NCI-H748 treated with DMSO at 0.1 percent for 48 hours (cell line): ENCODE measurements at places on chromosomes 12 and 14.

GRCh38 chr12:75177997-75178396, 31.6 kb downstream of the KCNC2 start:
- DNase-seq, result no peak

- no peak for DNase-seq
These were observed 13.7 kb upstream of the WNK1 start for GRCh38 chr12:738712-739111.

GRCh38 chr14:50425816-50426215, 29.1 kb upstream of the CDKL1 start:
- no peak for DNase-seq

GRCh38 chr12:127822809-127823411, 444.1 kb upstream of the TMEM132C start:
- DNase-seq, result no peak

DNA sequence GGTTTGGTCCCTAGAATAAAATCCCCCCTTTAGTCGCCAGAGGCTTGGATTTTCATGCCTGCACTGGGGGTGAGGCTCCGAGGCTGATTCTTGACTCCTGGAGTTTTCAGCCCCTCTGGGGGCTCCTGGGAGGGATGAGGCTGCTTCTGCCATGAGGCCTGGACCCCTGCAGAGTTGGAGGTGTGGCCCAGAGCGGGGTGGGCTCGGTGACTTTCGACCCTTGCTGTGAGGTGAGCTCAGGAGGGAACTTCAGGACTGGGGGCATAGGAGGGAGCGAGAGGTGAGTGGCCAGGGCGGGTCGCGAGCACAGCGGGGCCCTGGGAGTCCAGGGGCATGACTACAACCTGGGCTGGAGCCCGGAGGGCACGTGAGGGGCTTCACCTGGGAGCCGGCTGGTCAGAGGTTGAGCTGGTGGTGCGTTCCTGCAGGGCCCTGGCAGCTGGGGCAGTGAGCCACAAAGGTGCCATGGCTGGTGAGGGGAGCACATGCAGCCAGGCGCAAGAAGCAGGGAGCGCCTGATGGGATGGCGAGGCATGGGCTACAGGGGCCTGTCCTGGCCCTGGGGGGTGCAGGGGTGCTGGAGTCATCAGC, 168.2 kb downstream of the KIF26A start:
- DNase-seq, result no peak

GRCh38 chr12:92585115-92585727, 117.6 kb upstream of the PLEKHG7 start:
- DNase-seq, result no peak

GRCh38 chr12:67299526-67299925, 30.4 kb downstream of the CAND1 start:
- no peak for DNase-seq

DNA sequence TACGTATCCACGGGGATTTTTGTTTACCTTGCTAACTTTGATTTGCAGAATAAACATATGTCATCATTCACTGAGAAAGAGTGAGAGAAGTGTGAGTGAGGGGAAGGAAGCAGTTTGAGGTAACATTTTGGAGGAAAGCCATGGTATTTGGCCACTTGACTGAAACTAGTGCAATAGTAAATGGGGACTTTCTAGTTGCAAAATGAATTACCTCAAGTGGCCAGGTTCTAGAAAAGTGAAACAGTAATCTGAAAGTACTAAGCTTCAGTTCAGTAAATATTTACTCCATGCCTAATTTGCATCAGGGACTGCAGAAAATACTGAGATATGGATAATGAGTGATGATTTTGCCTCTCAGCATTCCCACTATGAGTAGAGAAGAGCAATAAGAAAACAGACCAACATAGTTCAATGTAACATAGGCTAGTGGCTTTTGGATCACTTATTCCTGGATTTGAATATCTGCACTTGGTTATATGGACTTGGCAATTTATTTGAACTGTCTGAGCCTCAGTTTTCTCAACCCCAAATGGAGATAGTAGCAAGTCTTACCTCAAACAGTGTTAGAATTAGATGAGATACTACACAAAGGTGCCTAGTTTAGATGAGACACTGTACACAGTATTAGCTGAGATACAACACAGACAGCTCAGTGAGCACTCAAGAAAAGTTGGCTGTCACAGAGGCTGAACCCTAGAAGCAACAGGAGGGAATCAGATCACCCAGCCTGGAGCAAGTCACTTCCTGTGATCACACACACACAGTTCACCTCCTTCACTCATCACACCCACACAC, 439.1 kb downstream of the NPAS3 start:
- no peak for DNase-seq
